ENCODE measurements at places on chromosomes 4 and X. TPM values are rescaled to one million over a fixed set of nuclear protein-coding genes. Genes with fewer than 3 reads are reported as not detected.

GRCh38 chr4:159237975-159238374, 135.1 kb downstream of the RAPGEF2 start:
- DNase-seq, result no peak

- DNase-seq, result no peak
Observed at GRCh38 chrX:129743821-129744220, 5.0 kb downstream of the XPNPEP2 start.

DNA sequence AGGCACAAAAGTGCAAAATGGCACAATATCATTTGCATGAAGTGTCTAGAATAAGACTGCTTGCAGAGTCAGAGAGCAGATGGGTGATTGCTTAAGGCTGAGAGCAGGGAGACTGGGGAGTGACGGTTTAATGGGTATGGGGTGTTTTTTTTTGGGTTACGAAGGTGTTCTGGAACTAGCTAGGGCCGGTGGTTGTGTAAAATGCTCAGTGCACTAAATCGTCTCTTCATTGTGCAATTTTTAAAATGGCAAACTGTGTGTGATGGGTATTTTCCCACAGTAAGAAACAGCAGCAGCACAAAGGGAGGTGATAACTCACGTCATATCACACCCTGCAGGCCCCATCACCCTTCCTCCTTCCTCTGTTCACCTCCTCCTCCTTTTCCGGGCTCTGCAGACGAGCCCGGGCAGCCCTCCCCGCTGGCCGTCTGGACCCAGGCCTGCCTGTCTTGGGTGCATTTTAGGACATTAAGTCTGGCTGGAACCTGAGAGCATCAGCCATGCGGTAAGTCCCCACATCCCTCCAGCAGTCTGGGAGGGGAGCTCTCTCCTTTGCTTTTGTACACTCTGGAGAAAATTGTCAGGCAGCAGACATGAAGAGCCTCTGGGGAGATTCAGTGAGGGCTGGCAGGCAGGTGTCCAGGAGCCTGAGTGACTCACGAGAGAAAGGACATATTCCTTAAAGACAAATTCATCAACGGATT, 42.7 kb downstream of the ASMT start:
- peak; percentile 11 for DNase-seq

DNA sequence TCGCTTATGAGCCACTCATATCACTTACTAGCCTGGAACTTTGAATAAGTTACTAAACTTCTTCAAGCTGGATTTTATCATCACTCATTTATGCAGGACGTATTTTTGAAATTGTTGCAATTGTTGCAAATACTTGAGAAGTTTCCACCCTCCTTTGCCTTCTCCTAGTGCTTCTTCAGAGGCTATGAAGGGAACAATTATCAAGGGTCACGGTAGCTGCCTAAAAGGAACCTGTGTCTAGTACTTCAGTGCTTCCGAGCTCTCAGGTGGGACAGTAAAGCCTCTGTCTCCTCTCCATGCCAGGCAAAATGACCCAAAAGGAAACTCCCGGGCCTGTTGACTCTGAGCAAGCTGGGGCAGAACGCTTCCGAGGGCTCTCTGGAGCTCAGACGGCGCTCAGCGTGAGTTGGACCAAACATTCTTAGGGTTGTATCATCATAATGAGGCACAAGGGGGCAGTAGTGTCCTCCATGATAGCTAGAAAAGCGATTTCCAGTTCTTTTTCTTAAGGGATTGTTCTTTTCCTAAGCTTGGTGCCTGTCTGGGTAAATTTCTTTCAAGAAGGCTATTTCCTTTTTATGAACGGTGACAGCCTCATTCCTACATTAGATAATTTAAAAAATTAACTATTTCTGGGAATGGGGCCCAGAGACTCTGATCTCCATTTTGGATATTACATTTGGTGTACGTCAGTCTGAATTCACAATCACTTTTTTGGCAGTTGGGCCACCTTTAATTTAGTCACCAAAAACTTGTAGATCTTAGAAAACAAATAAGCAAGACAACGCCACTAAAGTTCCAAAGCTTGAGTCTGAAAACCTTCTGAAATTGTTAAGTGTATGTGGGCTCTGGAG, 73.1 kb downstream of the PACRGL start:
- DNase-seq, result peak; percentile 63

DNA sequence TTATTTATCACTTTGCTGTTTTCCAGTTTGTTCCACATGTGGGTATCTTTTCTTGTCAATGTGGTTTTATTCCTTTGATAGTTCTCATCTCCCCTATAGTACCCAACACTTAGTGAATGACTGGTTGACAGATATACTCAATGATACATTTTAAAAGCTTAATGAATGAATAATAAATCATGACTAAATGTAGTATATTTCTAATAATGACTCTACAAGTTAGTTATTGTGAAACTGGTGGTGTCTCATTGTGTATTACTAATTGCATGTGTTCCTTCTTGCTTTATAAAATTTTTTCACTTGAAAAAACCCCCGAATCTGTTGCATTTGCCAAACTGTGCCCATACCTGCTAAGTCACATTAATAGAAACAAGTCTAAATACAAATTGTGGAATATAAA, 95.4 kb downstream of the MBNL3 start:
- DNase-seq, result no peak

DNA sequence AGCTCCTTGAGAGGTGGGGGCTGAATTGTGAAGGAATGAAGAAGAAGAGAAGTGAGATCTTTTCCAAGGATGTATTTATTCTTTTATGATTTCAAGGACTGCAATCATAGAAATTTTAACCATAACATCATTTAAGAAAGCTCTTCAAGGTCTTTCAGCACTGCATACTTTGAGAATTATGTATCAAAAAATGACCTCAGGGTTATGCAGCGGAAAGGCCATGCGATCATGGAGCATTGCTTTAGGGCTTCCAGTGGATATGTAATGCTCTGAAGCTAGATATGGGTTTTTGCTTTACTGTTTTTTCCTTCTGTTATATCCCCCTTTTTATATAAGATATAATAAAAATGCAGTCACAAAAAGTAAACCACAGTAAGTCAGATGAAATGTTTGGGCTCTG, 38.7 kb downstream of the SGMS2 start:
- no peak for DNase-seq

DNA sequence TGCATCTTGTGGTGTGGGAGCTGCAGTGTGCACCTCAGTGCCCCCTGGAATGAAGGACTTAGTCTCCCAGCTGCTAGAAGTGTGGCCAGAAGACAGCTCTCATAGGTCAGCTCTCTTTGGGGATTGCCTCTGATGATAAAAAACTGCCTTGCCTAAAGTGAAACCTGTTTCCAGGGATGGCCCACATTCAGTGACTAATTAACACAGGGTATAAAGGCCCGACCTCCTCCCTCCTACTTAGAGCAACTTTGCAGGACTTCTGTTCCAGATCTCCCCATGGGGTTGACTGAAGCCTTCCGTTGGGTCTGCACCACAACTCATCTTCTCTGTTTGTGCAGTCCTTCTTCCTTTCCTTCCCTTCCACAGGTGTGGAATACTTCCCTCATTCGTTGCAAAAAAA, 53.2 kb downstream of the SPINK2 start:
- DNase-seq, result no peak

DNA sequence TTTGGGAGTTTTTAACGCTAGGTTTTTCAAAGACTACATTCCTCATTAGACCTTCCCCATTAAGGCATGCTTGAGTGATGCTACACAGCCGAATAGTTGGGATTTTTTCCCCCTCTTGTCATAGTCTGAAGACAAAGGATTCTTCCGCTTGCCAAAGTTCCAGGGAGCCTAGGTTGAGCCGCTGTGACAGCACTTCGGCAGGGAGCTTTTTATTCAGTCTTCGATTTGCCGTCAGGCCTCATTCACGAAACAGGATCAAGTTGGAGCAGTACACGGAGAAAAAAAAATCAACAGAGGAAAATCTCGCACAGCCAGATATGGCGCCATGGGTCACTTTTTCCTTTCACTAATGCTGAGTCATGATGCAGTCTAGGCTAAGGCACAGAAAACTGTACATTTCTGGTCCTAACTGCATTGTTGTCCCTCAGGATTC, 24.3 kb downstream of the SHROOM3 start:
- peak; percentile 95 for DNase-seq

- DNase-seq, result no peak
Observed at GRCh38 chr4:184096561-184097240, 121.0 kb downstream of the ENPP6 start.

DNA sequence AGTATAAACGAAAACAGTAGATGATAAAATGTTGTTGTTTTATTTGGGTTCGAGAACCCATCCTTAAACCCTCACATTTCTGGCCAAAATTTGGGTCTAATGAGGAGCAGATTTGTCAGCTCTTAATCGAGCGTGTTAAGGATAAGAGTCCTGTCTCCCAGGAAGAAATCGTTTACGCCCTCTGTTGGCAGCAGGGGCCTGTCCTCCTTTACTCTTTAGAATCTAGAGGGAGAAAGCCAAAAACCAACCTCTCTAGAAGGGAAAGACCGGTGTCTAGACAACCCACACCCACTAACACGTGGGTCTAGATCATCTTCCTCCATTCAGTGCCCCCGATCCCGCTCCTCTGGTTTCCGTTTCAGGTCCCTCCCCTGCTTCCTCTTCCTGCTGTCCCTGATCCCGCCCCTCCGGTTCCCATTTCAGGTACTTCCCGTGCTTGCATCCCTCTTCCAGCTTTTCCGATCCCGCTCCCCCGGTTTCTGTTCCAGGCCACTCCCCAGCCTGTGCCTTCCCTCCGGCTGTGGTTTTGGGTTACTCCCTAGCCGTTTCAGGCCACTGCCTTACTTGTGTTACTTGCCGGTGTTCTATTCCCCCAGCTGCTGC, 339.1 kb downstream of the PAPSS1 start:
- DNase-seq, result no peak

DNA sequence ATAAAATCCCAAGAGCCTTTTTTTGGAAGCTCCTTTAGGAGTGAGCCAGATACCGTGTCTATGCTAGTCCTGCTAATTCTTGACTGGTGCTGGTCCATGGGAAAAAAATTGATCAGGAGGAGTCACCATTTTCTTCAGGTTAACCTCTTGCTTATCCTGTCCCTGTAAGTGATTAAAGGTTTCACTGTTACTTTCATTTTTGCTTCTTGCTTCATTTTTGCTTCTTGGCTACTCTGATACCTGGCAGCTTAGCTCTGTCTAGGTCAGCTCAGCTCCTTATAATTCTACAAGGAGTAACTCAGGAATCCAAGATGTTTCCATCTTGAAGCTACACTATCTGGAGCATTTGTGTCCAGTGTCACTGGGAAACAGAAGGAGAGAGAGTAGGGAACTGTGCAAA, 45.7 kb downstream of the AFM start:
- no peak for DNase-seq

- DNase-seq, result peak; percentile 76
Observed at GRCh38 chr4:14110407-14110806, 482.9 kb upstream of the BOD1L1 start.

- peak; percentile 48 for DNase-seq
Observed at GRCh38 chrX:148284821-148285220, 215.6 kb upstream of the AFF2 start.

DNA sequence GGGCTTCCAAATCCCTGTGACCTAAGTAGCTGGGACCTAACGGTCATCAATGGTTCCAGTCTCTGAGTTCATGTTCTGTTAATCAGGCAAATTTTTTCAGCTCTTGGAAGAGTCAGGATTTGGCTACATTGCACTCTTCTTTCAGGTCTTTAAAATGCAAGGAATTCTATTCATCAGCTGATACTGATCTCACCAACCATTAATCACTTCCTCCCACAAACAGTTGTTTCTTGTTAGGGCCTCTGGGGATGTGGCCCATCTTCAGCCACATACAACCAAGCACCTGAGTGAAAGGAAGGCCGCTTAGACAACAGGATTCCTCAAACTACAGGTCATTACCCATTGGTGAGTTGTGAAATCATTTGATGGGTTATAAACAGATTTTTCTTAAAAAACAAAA, 71.7 kb downstream of the FANCB start:
- DNase-seq, result no peak

Gene SNCA
- total RNA-seq, result 7.1 TPM

Gene USP51
- total RNA-seq, result 1.0 TPM

Gene FGD1
- total RNA-seq, result 1.7 TPM

Gene PFKFB1
- 0.69 TPM for total RNA-seq

Gene TMPRSS11B
- total RNA-seq, result not detected

Gene TLL1
- 23.7 TPM for total RNA-seq

Gene LRRC66
- not detected for total RNA-seq

Gene MND1
- 9.0 TPM for total RNA-seq

Gene TRIM75
- not detected for total RNA-seq
